Activated effector memory CD4-positive, alpha-beta T cell treated with anti-CD3 and anti-CD28 coated beads, Interleukin-2, amount 50 U/mL, for 16 hours (primary cell): ENCODE measurements at places on chromosomes 7 and 10.

GRCh38 chr7:47677664-47678063 is 95.8 kb upstream of the TNS3 start:
- no peak for DNase-seq

GRCh38 chr10:7606951-7607404 is 59.8 kb downstream of the ITIH5 start:
- no peak for DNase-seq

- peak; percentile 5 for DNase-seq
Observed at GRCh38 chr10:11354823-11355222, 256.6 kb downstream of the USP6NL start.

GRCh38 chr10:128498746-128499145 is 372.5 kb upstream of the MKI67 start:
- DNase-seq = no peak
